ENCODE measurements at places on chromosomes 2 and 18. TPM values are rescaled to one million over a fixed set of nuclear protein-coding genes. Genes with fewer than 3 reads are reported as not detected.

DNA sequence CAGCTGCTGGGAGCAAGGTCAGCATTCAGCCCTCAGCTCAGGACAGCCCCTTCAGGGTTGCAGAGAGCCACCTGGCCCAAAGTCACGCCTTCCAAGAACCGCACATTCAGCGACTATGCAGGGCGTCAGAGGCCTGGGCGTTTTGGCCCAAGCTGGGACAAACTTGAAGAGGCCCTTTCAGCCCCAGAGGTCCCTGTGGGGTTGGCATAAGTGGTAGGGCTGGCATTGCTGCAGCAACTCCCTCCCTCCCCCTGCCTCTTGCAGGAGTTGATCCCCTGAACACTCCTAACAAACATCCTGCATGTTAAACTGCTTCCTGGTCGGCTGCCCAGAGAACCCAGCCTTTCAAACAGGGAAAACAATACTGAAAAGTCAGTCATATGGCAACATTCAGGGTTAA is 192.9 kb upstream of the SMAD2 start:
- peaks cover 5% of the 10 kb centered on the region for H3K4me1 ChIP-seq
- no peak overlapping the region for H3K4me3 ChIP-seq
- no peaks in the 10 kb centered on the region for H3K36me3 ChIP-seq
- no peaks in the 10 kb centered on the region for H3K27me3 ChIP-seq
- no peak overlapping the region for H3K27ac ChIP-seq

DNA sequence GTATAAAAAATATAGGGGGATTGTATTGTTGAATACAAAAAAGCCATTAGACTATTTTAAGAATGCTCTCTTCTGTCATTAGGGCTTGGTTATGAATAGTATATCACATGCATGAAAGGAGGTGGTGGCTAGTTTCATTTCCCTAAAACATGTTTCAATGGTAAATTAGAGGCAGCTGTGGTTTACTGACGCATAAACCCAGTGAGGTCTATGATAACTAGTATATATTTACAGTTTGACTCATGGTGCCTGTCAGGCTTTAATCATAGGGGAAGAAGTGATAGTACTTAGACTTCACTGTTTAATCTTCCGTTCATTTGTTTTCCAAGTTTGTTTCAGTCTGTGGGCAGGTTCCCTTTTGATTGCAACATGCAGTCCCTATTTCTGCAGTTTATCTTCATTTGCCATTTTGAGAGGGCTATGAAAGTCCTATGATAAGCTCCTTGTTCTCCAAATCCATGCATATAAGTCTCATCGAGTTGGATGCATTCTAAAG is 55.1 kb upstream of the MAP4K3 start:
- H3K27me3 ChIP-seq, result no peaks in the 10 kb centered on the region
- no peak for DNase-seq
- H3K4me1 ChIP-seq, result no peaks in the 10 kb centered on the region
- no peaks in the 10 kb centered on the region for H3K36me3 ChIP-seq
- H3K4me3 ChIP-seq, result no peak overlapping the region

DNA sequence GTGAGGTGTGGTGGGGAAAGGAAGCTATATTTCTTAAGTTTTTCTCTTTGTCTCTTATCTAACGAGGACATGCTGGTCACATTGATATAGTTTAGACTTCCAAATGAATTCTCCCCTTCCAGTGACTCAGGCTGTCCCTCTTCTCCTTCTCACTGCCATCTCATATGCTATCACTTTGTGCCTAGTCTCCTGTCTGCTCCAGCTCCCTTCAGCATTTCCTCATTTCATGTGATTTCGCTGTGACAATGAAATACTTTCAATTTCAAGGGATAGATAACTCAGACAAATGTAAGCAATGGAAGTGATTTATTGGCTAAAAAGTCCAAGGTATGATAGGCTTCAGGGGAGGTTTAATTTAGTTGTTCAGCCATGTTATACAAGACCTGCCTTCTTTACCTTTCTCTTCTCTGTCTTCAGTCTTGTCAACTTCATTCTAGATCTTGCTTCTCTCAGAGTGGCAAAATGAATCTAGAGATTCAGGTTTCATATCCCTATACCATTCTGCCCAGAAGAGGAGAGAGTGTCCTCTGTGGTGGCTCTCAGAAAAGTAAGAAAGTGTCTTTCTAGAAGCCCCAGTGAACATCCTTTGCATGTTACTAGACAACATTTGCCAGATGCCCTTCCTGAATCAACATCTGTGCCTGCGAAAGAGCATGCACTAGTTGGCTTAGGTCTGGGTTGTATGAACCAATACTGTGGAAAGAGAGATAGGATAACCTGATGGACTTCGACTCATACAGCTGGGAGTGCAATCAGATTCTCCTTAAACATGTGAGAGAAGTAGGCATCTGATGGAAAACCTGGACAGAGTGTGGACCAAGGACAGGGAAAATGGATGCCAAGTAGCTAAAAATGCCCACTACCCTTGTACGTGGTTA is 29.9 kb upstream of the GPR155 start:
- no peak overlapping the region for H3K4me3 ChIP-seq
- H3K27ac ChIP-seq, result no peak overlapping the region

DNA sequence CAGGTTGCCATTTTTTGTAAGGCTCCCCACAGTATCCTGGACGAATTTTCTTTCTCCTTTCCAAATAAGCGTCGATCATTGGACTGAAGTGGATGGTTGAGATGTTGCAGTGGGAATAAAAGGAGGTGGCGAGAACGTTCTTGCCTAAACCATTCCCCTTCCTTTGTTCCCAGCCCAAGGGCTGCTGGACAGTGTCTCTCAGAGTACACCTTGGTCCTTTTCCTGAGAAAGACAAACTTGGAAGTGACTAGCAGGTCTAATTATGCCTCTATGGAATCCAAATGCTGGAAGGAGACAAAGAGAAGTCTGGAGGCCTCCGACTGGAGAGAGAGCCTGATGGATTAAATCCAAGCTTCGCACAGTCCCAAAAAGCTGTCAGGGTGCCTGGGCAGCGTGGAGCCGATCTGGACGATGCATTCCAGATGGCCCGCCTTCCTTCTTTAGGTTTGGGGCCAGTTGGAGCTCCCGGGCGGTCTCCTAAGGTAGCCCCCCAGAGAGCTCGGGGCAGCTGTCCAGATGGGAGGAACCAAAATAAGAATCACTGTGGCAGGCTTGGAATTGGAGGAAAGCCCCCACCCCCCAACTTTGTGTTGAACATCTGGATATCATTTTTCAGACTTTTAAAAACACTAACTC is 186.8 kb downstream of the TMEM247 start:
- no peak overlapping the region for H3K4me3 ChIP-seq
- peak overlapping the region; percentile 64 for H3K27ac ChIP-seq
- DNase-seq, result peak; percentile 92
- H3K27me3 ChIP-seq, result no peaks in the 10 kb centered on the region
- H3K36me3 ChIP-seq, result no peaks in the 10 kb centered on the region

DNA sequence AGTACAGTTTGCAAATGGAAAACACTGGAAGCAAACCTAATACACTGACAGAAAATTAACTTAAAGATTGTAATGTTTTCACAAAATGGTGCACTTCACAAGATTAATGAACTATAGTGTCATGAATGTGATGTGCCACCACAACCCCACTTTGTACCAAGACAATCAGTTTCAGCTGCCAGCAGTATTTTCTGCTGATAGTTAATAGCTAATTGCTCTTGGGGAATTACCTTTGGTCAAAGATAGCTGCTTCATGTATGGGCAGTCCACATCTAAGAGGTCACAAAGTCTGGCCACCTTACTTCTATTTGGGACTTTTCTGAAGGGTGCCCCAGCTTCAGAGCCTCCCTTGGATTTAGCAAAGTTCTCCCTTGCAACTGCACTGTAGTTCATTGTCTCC is 254.0 kb downstream of the CALCRL start:
- no peaks in the 10 kb centered on the region for H3K27me3 ChIP-seq
- no peak overlapping the region for H3K27ac ChIP-seq
- H3K36me3 ChIP-seq, result no peaks in the 10 kb centered on the region
- no peak overlapping the region for H3K4me3 ChIP-seq
- no peak for DNase-seq

- H3K36me3 ChIP-seq, result no peaks in the 10 kb centered on the region
- no peak for DNase-seq
- no peak overlapping the region for H3K4me3 ChIP-seq
- no peaks in the 10 kb centered on the region for H3K4me1 ChIP-seq
- H3K27me3 ChIP-seq, result no peaks in the 10 kb centered on the region
Observed at GRCh38 chr2:124272261-124272841, 247.3 kb downstream of the CNTNAP5 start.

- no peak for DNase-seq
- H3K4me3 ChIP-seq, result peak overlapping the region; percentile 54
- H3K4me1 ChIP-seq, result no peaks in the 10 kb centered on the region
- H3K36me3 ChIP-seq, result no peaks in the 10 kb centered on the region
Observed at GRCh38 chr2:137964859-137965459, 686 bp downstream of the HNMT start.

DNA sequence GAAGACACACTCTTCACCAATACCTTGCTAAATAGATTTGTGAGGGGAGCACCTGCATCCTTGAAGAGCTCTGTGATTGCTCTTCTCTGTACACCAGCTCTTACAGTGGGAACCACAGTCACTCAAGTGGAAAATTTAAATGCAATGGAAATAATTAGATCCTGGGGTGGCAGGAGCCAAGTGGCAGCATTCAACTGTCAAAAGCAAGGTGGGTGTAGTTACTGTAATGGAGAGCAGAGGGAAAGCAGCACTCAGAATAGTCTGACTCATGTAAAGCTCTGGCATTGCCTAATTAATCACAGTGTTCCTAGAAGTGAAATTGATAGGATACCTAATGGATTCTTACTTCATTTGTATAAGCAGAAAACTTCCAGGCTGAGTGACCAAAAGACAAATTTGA is 245.8 kb downstream of the KCNE4 start:
- H3K36me3 ChIP-seq, result no peaks in the 10 kb centered on the region
- no peak for DNase-seq
- no peaks in the 10 kb centered on the region for H3K4me1 ChIP-seq
- H3K27ac ChIP-seq, result no peak overlapping the region

GRCh38 chr2:190696792-190697398 is 48.0 kb downstream of the NAB1 start:
- H3K4me3 ChIP-seq, result no peak overlapping the region
- no peaks in the 10 kb centered on the region for H3K27me3 ChIP-seq
- no peak for DNase-seq
- H3K36me3 ChIP-seq, result no peaks in the 10 kb centered on the region

GRCh38 chr2:63661076-63661475 is 72.3 kb downstream of the MDH1 start:
- no peak overlapping the region for H3K4me3 ChIP-seq
- no peak overlapping the region for H3K27ac ChIP-seq

DNA sequence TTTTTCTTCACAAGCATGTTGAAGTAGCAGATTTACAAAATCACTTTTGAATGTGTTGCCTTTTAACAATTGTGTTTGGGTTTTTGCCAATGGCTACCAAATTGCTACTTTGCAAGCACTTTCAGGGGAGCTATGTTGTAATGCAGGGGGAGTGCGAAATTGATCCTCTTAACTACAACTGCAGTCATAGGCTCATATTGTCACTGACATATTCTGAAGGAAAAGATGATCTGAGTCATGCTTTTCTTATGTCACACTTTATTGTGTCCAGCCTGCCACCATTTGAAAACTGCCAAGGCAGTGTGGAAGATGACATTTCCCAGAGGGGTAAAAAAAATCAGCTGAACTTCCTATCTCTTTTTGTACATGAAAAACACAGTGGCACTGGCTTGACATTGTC is 74.9 kb downstream of the GPD2 start:
- H3K27me3 ChIP-seq, result no peaks in the 10 kb centered on the region
- H3K4me1 ChIP-seq, result no peaks in the 10 kb centered on the region
- no peaks in the 10 kb centered on the region for H3K36me3 ChIP-seq
- no peak overlapping the region for H3K27ac ChIP-seq

DNA sequence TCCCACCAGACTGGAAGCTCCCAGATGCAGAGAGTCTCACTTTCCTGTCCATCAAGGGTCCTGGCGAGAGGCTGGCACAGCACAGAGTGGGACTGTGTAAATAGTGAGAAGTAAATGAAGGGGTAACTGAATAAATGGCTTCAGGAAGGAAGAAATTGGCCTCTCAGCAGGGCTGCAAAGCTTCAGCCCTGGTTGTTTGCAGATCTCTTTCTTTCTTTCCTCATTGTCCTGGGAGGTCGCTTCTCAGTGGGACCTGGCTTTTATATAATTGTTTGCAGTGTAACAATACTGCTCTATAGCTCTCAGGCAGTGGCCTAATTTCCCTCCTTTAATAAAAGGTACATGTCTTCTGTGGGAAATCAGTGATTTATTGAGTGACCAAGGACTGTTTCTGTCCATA is 74.9 kb upstream of the GPR45 start:
- no peak for DNase-seq
- H3K4me3 ChIP-seq, result no peak overlapping the region
- no peaks in the 10 kb centered on the region for H3K27me3 ChIP-seq
- H3K27ac ChIP-seq, result no peak overlapping the region
- no peaks in the 10 kb centered on the region for H3K36me3 ChIP-seq

- no peak for DNase-seq
- no peaks in the 10 kb centered on the region for H3K4me1 ChIP-seq
- H3K27me3 ChIP-seq, result no peaks in the 10 kb centered on the region
- no peak overlapping the region for H3K27ac ChIP-seq
- no peaks in the 10 kb centered on the region for H3K36me3 ChIP-seq
- H3K4me3 ChIP-seq, result no peak overlapping the region
Observed at GRCh38 chr2:112866128-112866835, 29.7 kb upstream of the IL1B start.

DNA sequence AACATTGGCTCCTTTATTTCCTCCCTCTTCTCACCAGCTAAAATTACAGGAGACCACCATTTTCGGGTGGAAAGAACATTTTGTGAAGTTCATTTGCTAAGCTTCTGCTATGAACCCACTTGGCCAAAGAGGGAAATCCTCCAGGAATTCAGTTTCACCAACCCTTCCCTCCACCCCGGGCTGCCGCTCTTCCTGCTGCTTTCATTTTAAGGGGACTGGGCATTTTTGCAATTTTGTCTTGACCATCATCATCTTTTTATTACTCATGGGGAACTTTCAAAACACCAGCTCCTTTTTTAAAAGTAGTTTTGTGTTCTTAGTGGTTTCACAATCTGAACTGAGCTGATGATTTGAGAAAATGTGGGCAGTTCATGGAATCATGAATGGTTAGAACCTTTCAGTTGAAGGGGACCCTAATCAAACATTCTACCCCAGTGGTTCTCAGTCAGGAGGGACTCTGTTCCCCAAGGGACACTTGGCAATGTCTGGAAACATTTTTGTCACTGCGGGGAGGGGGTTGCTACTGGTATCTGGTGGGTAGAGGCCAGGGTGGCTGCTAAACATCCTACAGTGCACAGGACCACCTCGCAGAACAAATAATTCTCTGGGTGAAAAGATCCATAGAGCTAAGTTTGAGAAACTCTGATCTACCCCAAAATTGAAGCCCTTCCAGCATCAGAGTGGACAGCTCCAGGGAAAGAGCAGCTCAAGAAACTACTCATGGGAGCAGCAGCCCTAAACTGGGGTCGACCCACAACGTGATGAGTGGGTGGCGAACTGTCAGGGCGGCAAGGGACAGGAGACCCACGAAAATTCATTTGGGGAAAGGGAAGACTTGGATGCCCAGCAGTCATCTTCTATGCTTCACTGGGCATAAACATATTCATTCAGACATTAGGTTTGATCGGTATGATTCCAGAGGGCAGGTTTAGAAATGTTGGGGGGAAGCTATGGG is 92.9 kb downstream of the ACKR3 start:
- no peak overlapping the region for H3K4me3 ChIP-seq
- H3K4me1 ChIP-seq, result peaks cover 14% of the 10 kb centered on the region
- H3K27me3 ChIP-seq, result no peaks in the 10 kb centered on the region
- H3K36me3 ChIP-seq, result no peaks in the 10 kb centered on the region
- peak overlapping the region; percentile 58 for H3K27ac ChIP-seq

The CHRNA1 gene
- total RNA-seq, result not detected

The VWC2L gene
- not detected for total RNA-seq

The HOXD4 gene
- total RNA-seq, result 16.5 TPM

The C2orf80 gene
- total RNA-seq, result not detected

The AFF3 gene
- total RNA-seq, result 44.5 TPM

The NAT8 gene
- total RNA-seq, result not detected

Measured in uterus (tissue), 4 donors.